ENCODE measurements at places on chromosomes 6 and 20.

DNA sequence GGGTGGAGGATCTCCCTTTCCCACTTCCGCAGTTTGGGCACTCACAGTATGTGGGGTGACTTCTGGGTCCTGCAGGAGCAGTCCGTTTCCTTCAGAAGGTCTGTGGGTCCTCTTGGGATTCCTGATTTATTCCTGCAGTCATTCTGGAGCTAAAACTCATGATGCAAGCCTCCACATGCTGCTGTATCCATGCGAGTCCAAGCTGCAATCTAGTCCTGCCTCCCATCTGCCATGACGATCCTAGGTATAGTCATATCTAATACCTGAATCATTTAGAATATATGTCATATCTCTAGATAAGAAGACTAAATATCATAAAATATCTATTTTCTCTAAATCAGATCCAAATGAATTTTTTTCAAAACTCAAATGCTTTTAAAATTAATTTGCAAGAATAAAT, 103.4 kb upstream of the AHI1 start:
- no peak for DNase-seq

DNA sequence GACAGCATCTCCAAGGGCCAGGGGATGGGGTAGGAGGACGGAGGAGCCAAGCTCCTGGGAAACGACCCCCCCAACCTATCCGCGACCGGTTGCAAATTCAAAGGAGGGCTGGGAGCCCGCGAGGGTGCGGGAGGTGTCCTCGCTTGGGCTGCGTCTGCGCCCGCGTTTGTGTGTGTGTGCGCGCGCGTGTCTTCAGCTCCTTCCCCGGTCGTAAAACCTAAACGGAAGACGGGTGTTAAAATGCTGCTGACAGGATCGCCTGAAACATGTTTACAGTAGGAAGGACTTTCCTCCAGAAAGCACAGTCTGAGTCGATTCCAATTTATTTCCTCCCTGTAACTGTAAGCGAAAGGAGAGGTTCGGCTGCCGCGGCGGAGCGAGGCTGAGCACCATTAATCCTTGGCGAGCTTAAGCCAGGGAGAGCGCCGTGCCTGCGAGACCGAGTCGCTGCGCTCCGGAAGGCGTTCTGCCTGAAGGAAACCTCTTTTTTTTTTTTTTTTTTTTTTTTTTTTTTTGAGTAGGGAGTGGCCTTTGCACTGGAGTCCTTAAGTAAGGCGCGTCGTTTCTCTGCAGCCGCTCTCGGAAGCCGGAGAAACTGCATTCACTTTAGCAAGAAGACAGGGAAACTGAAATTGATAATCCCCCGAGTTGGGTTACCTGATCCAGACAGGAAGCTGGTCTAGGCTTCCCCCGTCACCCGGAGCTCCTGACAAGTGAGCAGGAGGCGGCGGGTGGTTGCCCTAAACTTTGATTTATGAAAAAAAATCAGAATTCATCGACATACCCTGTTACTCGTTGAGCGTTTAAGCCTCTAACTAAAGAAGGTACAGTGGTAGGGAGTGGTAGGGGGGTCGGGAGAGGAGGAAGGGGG, 4.8 kb upstream of the SOX4 start:
- DNase-seq, result no peak

DNA sequence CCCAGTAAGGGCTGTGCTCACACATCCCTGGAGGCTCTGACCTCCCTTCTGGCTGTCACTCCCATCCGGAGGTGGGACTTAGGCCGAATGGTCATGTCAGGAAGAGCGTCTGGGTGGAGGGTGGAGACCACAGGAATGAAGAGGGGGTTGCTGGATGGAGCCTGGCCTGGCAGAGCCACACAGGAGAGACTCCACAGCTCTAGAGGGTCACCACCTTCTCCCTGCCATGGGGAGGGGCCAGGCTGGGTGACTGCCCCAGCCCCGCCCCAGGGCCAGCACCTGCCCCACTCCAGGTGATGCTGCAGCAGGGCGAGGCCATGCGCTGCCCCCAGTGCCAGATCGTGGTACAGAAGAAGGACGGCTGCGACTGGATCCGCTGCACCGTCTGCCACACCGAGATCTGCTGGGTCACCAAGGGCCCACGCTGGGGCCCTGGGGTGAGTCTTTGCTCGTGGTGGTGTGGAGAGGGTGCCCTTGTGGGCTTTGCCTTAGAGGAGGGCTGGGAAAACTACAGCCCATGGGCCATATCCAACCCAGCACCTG, 20.6 kb downstream of the RBCK1 start:
- no peak for DNase-seq

DNA sequence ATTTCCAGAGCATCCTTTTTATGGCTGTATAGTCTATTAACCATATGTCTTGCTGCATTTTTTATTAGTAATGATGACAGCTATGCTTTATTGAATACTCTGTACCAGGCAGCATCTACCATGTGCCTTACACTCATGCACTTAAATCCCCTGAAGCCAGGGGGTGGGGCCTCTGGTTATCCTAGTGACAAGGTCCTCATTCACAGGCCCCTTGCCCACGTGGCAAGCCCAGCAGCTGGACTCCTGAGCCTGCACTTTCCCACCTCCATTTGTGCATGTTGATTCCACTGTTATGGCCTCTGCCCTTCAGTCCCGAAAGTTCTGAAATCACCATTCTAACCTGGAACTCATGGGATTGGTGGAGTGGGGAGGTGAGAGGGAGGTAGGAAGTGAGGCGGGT, 22.3 kb downstream of the ACTR5 start:
- no peak for DNase-seq

GRCh38 chr6:113120582-113121285, 736.4 kb upstream of the MARCKS start:
- no peak for DNase-seq

DNA sequence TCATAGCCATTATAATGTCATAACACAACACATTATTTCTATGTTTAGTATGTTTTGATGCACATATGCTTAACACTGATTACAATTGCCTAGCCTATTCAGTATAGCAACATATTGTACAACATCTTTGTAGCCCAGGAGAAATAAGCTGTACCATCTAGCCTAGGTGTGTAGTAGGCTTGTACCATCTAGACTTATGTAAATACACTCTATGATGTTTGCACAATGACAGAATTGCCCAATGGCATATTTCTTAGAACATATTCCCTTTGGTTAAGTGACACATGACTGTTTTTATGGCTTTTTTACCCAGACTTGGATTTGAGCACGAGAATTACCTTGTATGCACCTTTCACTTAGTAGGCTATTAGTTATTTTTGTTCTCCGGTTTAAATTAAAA, 64.5 kb upstream of the HIVEP1 start:
- DNase-seq, result no peak

DNA sequence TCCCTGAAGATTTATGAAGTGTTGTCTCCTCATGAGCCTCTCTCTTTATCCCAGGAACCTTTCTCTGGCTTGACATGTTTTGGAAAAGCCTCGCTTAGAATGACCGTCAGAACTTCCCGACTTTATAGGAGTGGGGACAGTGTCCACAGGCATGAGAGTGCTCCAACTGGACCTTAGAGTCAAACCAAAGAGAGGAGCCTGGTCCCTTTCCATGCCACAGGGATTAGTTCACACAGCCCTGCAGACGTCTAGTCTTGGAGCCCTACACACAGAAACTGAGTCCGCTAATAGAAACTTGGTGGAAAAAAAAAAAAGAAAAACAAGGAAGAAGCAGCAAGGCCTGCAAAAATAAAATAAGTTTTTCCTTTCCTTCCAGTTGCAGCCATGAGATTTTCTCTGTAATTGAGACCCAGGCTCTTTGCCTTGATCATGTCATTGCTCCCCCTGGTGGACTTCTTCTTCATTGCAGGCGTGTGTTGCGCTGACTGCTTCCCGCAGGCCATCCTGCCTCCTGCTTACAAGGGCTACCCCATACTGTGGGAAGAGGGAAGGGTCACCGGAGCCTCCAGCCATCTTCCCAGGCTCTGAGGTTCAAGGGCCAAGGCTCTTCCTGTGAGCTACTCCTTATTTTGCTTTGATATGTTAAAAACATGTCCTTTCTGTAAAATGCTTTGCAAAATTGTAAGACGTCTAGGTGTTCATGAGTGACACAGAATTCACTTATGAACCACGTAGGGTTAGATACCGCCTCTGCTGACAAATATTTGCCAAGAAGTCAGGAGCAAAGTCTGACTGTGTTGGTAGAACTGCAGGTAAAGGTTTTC, 201.0 kb downstream of the UST start:
- DNase-seq, result peak; percentile 81

GRCh38 chr6:33189625-33190448, 2.4 kb downstream of the COL11A2 start:
- no peak for DNase-seq

GRCh38 chr6:3392930-3393835, 63.7 kb downstream of the SLC22A23 start:
- DNase-seq, result no peak

DNA sequence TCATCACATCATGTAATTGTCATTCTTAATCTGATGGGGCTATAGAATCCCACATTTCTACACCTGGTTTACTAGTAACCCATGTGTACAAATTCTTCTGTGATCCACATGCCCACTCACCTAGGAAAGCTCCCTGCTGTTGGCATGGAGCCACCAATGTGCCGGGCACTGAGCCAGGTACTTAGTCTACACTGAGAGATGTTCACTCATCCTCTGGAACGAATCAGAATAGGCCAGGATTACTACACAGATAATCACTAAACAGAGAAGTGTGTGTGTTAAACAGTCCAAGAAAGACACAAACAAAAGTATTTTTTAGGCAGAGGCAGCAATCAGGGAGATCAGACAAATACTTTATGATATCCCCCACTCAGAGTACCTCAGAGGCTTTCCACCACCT, 193.2 kb upstream of the VGLL2 start:
- no peak for DNase-seq

GRCh38 chr6:10951675-10952282, 64.9 kb downstream of the SYCP2L start:
- peak; percentile 13 for DNase-seq

- no peak for DNase-seq
Observed at GRCh38 chr20:20079102-20079784, 26.9 kb downstream of the CFAP61 start.

GRCh38 chr20:4061987-4062386, 46.6 kb upstream of the RNF24 start:
- no peak for DNase-seq

- DNase-seq, result no peak
Observed at GRCh38 chr6:113997116-113997515, 26.2 kb upstream of the HDAC2 start.

DNA sequence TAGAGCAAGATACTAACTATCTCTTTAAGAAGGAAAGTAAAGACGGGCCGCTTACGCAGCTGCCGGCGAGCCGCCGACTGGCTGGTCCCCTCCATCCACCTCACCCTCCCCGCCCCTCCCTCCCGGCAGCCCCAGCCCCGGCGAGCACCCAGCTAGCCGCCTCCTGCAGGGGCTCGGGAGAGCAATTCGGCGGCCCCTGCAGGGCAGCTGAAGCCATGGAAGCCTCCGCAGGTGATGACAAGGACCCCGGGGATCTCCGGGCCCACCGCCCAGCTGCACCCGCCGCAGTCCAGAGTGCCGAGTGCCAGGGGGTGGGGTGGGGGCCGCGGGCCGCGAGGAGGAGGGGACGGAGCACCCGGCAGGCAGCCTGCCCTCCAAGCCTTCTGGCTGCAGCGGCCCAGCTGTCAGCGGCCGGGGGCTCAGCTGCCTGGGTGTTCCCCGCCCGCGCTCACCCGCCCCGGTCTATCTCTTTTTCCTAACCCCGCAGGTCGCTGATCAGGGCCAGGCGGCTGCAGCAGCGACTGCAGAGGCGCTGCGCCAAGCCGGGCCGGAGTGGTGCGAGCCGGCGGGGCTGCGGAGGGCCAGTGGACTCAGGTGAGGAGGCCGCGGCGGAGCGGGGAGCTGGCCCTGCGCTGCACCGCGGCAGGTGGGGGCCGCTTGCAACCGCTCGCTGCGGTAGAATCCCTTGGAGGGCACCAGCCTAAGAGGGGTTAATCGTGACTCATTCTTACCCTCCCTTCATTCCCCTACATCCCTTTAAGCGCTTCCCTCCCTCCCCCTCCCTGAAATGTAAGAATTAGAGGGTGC, at the start of gene SNPH:
SNPH (plus strand) TSS at position 128 of the 807 bp plus-strand sequence. CDS start 29,946 bp downstream, outside the sequence.
- DNase-seq, result peak; percentile 31

GRCh38 chr6:135266675-135267074, 85.6 kb downstream of the MYB start:
- no peak for DNase-seq

DNA sequence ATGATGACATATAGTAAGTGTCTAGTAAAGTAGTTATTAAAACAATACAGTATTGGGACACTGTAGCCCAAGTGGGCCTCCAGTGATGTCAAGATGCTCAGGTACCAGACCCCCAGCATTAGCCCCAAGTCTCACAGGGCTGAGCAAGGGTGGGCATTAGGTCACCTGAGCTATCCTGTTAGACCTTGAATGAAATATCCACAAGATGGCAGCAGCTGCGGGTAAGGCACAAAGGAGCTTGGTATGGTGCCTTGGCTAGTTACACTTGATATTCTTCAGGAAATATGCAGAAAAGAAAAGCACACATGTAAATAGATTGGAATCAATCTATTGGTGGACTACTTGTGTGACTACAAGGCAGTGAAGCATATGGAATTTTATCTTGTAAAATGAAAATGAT, 701.8 kb upstream of the ADGRB3 start:
- no peak for DNase-seq

DNA sequence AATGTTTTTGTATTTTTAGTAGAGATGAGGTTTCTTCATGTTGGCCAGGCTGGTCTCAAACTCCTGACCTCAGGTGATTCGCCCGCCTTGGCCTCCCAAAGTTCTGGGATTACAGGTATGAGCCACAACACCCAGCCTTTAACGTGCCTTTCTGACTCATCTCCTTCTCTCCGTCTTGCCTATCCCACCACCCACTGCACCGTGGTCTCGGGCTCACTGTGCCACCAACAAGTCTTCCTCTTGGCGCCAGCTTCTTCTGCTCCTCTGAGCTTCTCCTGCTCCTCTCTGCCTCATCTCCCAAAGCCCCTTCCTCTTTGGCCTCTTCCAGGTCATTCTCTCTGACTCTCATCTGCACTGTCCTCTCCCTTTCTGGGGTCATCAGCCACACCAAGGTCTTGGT, 41.0 kb downstream of the TMEM242 start:
- DNase-seq, result no peak

GRCh38 chr20:49964964-49965780, 17.6 kb upstream of the SNAI1 start:
- DNase-seq, result no peak

- no peak for DNase-seq
Observed at GRCh38 chr20:3059489-3059888, 11.9 kb upstream of the OXT start.

- DNase-seq, result no peak
Observed at GRCh38 chr20:59605601-59606364, 1.4 kb downstream of the PHACTR3 start.

Measured in globus pallidus (tissue), 1 donor.